ENCODE measurements at places on chromosomes 1 and 21.

DNA sequence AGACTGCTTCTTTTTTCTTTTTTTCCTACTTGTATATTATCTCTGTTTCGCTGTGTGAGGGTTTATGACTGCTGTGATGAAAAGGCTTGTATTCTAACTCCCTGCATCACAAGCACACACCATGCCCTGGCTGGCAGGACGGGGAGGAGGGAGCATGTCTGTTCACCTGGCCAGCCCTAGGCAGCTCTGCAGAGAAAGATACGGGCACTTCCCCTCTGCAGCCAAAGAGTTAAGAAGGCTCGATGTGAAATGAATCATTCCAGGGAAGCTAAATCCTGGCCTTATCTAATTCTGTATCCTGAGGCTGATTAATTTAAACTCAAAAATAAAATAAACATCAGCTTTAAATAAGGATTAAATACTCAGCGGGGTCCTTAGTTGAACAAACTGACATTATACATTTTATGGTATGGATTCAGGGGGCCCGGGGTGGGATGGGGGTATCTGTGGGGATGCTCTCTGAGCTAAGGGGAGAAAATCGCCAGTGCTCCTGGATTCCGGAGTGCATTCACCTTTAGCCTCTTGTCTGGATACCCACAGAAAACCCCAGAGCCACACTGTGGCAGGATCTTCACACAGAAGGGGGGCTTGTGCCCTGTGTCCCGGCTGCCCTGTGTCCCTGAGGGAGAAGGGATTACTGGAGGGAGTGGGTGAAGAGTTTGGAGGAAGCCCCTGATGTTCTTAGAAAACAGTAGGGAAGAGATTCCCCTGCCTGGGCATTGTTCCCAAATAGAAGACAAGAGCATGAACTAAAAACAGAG is 321.5 kb downstream of the NPHP4 start:
- DNase-seq: no peak

- DNase-seq: no peak
Observed at GRCh38 chr1:70785287-70785686, 262.3 kb downstream of the PTGER3 start.

DNA sequence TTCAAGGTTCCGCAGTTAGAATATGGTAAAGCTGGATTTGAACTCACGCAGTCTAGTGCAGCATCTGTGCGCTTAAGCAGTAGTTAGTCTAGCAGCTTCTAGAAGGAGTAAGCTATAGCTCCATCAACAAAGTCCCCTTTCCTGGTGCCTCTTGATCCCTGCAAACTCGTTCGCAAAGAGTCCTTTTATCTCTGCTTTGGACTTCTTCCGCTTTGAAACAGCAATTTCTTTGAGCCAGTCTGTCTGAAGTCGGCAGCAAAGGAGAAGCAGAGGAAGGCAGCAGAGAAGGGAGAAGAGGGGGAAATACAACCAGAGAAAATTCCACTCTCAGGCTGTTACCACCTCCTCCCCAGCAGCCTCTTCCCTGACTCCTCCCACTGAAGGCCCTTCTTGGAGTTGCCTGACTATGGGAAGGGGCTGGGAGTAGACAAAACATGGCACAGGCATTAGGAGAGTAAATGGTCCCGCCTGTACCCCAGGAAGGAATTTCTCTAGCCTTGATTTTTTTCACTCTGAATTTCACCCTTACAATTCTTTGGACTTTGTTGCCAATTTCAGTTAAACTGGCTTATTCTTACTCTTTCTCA is 25.9 kb downstream of the HSD3B2 start:
- DNase-seq: no peak

DNA sequence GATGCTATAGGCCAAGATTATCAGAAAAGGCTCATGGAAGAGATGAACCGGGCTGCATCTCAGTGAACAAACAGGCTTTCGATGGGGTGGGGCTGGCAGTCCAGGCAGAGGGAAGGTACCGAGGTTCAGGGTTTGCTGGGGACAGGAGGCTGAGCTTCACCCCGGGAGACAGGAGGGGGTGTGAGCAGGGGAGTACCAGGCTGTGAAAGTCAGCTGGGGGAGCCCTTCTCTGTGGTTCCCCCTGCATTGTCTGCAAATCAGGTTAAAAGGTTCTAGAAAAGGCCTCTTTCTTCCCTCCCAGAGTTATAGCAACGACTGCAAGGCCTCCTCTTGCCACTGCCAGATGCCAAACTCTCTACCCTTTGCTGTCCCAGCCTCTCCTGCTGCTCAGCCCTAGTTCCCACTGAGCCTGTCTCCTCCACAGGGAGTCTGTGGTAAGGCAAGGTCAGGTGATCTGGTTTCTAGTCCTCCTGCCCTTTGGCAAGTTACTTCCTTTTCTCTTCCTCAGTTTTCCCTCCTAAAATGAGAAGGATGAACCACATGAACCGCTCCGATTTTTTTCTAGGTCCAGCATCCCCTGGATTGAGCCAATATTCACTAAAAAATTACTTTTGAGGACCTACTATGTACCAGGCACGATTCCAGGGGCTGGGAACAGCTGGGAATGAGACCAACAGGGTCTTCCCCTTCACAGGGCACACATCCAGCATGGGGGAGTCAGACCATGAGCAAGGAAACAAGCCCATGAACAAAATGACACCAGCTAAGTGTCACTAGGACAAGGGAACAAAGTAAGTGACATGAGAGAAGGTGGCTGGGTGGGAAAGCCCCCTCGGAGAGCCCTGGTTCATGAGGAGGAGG is 7.2 kb downstream of the LAD1 start:
- DNase-seq: no peak

DNA sequence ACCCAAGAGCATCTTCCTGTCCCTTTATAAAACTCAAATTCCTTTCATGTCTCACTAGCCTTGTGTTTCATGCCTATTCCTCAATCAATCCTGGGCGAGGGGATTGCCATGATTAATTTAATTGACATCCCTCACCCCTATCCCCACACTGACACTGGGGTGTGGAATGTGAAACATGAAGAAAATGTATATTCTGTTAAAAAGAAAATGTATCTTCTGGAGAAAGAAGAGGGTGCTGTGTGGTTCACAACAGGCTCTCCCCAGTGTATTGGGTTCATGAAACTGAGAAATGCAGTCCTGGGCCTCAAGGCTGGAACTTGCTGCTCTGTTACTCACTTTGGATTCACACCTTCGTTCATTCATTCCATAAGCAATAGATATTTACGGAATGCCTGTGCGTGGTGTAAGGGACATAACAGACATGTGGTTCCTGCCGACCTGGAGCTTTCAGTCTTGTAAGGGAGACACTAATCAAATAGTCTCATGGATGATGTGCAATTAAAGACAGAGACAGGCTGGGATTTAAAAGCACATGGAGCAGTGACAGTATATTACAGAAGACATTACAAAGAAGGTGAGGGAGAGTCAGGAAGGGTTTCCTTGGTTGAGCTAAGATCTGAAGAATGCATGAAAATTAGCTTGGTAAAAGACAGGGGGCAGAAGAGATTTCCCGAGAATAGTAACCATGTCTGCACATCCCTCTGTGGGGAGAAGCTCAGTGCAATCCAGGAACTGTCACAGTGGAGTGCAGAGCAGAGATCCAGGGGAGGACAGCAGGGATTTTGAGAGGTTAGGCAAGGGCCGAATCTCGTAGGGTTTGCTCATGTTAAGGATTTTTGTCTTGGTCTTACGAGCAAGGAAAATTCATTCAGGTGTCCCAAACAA is 32.1 kb downstream of the SERTAD4 start:
- no peak for DNase-seq

- DNase-seq: no peak
Observed at GRCh38 chr1:204218552-204218951, 4.8 kb upstream of the GOLT1A start.

- DNase-seq: no peak
Observed at GRCh38 chr1:44733365-44733764, 2.4 kb upstream of the RNU5D-1 start.
